Putamen (tissue), 1 donor: ENCODE measurements at places on chromosomes 1 and 21.

DNA sequence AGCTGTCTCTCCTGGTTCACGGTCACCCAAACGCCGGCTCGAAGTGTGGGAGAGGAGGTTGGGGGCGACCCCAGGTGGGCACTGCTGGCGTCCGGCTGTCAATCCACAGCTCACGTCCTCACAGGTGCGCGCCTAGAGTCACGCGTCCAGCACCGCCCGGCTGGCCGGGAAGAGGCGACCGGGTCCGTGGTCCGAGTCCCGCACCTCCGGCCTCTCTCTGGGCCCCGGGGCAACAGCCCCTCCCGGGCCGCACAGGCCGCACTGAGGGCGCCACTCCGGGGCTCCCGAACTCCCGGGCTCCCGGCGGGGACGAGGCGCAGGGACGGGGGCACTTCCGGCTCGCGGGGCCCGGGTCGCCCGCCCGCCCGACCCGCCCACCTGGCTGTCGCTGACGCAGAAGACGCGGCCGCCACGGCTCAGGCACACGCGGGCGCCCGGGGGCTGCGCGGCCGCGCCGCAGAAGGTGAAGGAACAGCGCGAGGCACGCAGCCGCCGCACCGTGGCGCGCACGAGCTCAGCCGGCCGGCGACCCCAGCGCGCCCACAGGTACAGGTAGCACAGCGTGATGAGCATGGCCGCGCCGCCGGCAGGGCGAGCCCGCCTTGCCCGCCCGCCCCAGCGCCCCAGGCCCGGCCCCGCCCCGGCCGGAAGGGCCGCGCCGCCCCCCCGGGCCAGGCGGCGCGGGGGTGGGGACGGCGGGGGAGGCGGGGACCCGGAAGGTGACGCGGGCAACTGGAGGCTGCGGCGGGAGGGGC is at the start of gene HLCS:
Gene HLCS, minus strand, starts transcription at position 604 of the 755 bp plus-strand sequence. Its CDS starts 31 bp downstream, at position 573.
- peak; percentile 57 for DNase-seq

DNA sequence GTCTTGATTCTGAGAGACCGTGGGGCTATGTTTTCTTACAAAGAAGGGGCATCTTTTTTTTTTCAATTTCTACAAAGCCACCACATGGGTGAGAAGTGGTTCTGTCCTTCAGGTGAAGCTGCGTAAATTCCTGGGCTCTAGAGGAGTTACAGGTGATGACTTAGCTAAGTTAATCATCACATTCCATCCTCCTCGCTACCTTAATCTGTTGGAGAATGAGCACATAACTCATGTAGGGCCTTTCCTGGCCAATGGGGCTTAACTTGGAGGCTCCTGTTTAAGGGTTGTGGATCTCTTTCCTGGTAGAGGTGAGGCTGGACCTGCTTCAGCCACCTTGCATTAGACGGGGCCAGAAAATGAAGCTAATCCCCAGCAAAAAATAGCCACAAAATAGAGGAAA is 19.9 kb downstream of the REG4 start:
- no peak for DNase-seq

GRCh38 chr1:115340879-115341278 is 2.8 kb upstream of the NGF start:
- DNase-seq: no peak

DNA sequence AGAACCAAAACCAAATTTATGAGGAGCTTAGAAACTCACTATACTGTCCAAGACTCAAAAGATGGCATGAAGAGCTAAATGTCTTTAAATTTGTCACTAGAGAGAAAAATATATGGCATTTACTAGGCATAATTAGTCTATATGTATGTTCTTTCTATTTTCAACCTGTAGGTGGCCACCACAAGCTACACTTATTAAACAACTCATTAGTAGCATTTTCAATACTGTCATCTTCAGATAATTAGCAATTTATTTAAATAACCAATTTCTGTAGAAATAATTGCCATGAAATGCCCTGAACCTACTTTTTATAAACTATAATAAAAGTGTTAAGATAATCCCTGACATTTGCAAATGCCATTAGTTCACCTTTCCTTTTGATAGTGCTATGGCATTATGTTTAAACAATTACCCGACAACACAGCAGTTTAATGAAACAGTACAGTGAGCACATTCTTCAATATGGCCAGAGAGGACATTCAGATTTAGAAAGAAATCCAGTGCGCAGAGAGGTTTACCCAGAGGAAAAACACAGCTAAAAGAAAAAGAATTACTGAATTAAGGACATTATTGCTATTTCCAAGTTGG is 522.5 kb downstream of the PTBP2 start:
- DNase-seq: no peak

GRCh38 chr1:246343251-246343650 is 163.8 kb downstream of the SMYD3 start:
- DNase-seq: no peak

- no peak for DNase-seq
These were observed 50.1 kb downstream of the AK4 start for GRCh38 chr1:65198096-65198495.

DNA sequence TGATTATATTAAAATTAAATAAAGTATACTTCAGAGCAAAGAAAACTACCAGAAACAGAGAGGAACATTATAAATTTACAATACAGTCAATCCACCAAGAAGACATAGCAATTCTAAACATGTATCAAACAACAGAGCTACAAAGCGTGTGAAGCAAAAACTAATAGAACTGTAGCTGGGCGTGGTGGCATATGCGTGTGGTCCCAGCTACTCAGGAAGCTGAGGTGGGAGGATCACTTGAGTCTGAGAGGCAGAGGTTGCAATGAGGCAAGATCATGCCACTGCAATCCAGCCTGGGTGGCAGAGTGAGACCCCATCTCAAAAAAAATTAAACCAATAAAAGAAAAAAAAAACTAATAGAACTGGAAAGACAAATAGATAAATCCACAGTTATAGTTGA is 12.3 kb downstream of the CCDC185 start:
- DNase-seq: no peak

GRCh38 chr1:31980835-31981455 is 32.7 kb upstream of the KHDRBS1 start:
- DNase-seq: no peak
